Stimulated activated CD8-positive, alpha-beta memory T cell treated with anti-CD3 and anti-CD28 coated beads, Interleukin-15, amount 100 ng/mL, for 24 hours (primary cell): ENCODE measurements at places on chromosomes 2 and 18.

GRCh38 chr2:38709567-38710194, 41.5 kb downstream of the SRSF7 start:
- DNase-seq: no peak

GRCh38 chr2:206543073-206543472, 99.2 kb upstream of the FAM237A start:
- no peak for DNase-seq

GRCh38 chr2:231462729-231463465, 1.4 kb downstream of the NCL start:
- DNase-seq: no peak

GRCh38 chr2:202841090-202841867, 30.3 kb downstream of the ICA1L start:
- no peak for DNase-seq

DNA sequence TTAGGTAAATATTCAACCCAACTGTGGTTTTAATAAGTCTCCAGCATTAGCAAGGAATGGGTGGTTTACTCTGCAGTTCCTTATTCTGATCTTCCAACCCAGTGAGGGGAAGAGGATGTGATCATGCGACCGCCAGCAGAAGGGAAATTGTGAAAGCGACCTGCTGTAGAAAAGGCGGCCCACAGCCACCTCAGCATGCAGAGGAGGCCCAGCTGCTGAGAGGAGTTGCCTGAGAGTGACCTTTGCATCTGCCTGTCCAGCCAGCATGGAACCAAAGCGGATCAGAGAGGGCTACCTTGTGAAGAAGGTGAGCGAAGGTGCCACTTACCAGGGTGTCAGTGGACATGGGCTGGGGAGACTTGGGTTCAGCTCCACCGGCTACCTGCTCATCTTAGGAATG, at the start of gene PLEK:
PLEK (plus strand) TSS at position 196 of the 400 bp plus-strand sequence; CDS start at position 266, 70 bp downstream.
- no peak for DNase-seq

- no peak for DNase-seq
Observed at GRCh38 chr2:175131252-175131651, 36.8 kb downstream of the ATF2 start.

DNA sequence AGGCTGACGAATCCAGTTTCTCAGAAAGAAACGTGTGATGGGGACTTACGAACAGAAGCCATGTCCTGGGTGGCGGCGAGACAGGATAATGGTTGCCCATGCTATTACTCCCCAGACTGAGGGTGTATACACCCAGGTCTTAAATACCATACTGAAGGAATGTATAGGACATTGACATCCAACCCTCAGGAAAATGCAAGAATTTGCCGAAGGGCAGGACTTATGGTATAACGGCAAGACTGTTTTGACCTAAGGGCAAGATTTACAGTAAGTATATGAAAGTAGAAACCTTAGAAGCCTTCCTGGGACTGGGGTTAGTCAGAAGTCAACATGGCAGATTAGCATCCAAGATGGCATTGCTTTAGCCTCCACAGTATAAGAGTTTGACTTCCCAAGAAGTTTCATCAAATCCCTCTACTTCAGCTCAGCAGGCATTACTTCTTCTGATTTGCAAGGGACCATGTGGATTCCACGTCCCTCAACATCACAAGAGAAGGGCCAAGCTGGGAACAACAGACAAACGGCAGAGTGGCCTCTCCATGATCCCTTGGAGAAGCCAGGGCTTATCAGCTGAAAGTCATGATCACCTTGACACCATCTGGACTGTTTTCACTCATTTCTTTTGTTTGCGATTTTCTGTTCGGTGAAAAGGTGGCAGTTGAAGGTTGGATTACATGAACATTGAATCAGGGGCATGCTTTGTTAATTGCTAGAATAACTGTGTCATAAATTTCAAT, 21.1 kb downstream of the ST3GAL5 start:
- no peak for DNase-seq

- no peak for DNase-seq
Observed at GRCh38 chr18:79883461-79884293, 67.8 kb downstream of the SLC66A2 start.

- no peak for DNase-seq
Observed at GRCh38 chr2:63514781-63515180, 73.5 kb downstream of the WDPCP start.

GRCh38 chr18:51865538-51865937, 474.5 kb upstream of the DCC start:
- no peak for DNase-seq

DNA sequence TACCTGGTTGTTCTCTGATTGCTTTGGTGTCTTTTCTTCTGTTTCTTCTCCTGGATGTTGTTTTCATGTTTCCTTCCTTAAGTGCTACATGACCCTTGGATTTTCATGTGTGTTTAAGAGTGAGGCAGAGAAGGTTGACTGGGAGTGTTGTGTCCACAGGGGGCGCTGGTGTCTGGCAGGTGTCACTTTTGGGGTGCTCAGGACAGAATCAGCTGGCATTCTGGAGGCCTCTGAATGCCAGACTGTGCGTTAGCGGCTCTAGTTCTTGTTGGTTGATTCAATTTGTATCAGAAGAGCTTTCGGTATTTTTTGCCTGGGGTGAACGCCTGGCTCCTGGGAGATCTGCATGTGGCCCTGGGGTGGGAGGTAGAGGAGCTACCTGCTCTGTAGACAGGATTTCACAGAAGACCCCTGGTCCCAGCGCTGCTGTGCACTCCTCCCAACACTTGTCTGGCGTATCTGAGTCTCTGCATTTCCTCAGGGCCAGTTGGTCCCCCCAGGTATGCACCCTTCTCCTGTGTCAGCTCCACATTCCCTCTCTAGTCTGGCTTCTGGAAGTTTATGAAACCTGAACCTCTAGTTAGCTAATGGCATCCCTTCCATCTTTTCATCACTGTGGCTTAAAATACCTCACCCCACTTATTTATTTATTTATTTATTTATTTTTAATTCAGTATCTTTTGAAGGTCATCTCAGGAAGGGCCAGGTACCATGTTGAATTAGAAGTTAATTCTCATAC, 1.1 kb downstream of the GREB1 start:
- DNase-seq: no peak

- DNase-seq: no peak
Observed at GRCh38 chr2:157559461-157559860, 69.2 kb downstream of the ACVR1C start.

DNA sequence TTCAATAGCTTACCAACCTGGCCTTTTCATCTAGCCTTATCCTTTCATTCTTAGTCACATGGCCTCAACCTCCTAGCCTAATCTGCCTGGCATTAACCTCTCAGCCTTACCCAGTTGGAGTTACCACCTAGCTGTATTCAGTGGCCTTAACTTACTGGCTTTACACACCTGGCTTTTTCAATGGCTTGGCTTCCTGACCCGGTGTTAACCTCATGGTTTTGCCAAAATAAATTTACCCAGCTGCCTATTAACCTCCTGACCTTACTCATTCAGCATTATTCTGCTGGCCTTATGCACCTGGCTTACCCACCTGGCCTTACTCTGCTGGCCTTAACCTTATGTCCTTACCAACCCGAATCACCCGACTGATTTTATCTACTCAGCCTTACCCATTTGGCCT, 135.5 kb upstream of the ZSWIM2 start:
- no peak for DNase-seq

DNA sequence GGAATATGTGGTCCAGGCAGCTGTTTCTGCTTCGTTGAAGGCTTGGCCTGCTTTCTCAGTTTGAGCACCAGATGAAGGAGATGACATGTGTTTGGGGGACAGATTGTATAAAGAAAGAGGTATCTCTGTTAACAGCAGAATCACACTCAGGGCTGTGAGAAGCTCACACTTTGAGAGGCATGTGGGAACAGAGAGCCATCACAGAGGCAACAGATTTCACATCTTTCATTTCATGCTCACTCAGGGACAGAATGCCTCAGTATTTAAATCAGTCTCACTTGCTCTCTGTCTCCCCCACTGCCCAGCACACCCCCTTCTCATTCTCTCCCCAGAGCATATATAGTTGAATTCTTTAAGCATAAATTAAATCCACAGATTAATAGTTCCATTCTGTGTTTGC, 37.4 kb downstream of the KIAA2012 start:
- no peak for DNase-seq

DNA sequence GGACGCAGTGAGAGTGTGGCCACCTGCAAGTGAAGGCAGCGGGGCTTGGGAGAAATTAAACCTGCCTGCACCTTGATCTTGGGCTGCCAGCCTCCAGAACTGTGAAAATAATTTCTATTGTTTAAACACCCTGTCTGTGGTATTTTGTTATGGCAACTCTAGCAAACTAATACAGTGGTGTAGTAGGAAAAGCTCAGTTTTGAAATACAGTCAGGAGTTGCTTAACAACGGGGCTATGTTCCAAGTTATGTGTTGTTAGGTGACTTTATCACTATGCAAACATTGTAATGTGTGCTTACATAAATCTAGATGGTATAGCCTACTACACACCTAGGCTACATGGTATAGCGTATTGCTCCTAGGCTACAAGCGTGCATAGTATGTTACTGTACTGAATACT, 93.4 kb upstream of the FN1 start:
- DNase-seq: no peak

- DNase-seq: no peak
Observed at GRCh38 chr2:55771612-55772011, 78.0 kb upstream of the PNPT1 start.

DNA sequence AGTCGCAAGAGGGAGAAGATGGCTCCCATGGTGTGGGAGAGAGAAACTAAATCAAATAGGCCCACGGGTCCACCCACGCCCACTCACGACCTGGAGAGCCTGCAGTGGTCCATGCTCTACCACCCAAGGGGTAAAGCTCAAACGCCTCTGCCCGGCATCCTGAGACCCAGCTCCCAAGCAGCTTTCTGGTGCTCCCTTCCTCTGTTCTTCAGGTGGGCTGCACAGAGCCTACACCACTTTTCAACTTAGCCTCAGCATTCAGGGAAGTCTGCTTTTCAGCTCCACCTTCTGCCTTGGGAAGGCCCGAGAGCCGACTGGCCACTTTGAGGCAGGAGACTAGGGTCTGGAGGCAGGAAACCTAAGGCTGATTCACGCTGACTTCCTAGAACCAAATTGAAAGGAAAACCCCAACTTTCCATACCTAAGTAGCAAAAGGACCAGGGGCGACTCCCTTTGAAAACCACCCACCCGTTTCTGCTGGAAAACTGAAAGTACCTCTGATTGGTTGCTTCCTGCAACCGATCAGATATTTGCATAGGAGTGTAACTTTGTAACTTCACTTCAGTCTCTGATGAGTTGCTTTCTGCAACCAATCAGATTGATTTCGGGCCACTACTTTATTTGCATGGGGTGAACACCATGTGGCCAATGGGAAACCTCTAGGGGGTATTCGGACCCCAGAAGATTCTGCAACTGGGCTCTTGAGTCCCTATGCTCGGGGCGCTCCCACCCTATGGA, 26.8 kb upstream of the SPATA3 start:
- DNase-seq: no peak

- no peak for DNase-seq
Observed at GRCh38 chr2:12817870-12818269, 101.1 kb downstream of the TRIB2 start.

- no peak for DNase-seq
Observed at GRCh38 chr2:8623958-8624591, 57.8 kb upstream of the ID2 start.

DNA sequence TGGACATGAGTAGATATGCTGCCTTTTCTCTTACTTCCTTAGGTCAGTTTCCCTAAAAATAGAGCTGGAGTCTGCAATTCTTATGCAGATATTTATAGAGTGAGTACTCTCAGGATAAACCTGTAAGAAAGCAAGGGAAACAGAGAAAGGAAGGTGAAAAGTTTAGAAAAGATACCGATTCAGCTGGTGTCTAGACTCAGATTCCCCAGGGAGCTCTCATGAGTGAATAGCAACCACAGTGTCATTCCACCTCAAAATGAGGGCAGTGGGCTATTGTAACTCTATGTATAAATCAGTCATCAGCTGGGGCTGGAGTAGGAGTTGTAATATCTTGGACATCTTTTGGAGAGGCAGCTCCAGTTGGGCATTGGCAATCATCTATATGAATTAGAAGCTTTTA, 1485.1 kb upstream of the TMEFF2 start:
- no peak for DNase-seq

DNA sequence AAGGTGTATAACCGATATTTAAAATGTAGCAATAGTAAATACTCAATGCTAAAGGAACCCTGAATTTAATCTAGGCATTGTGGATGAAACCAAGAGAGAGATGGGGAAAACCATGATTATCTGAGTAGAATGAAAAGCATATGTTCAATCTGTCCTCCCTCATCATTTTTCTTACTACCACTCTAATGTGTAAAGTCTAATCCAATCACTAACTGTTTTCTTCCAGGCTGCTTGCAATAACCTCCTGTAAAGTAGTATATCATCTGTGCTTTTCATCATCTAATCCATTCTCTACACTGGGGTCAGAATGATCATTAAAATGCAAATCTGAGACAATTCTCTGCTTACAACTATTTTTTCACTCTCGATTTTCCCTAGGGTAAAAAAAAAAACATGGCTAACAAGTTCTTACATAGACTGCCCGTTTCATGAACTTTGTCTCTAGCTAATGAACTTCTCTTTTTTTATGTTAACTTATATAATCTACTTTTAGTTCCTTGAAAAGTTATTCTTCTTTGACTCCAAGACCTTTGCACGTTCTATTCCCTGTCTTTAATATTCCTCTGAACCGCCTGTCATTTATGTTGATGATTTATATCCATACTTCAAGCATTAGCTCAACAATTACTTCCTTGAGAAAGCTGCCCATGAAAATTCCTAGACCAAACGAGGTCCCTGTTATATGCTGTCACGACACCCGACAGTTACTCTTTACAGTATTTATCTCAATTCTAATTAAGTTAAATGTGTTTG, 94.7 kb upstream of the SLC8A1 start:
- no peak for DNase-seq
